ENCODE measurements at places on chromosomes 16 and 17.
A peak's percentile ranks its signal among the peaks of the same experiment; 100 is the strongest.

GRCh38 chr17:59368218-59368857 lies 36.9 kb downstream of the YPEL2 start:
- no peak for DNase-seq

DNA sequence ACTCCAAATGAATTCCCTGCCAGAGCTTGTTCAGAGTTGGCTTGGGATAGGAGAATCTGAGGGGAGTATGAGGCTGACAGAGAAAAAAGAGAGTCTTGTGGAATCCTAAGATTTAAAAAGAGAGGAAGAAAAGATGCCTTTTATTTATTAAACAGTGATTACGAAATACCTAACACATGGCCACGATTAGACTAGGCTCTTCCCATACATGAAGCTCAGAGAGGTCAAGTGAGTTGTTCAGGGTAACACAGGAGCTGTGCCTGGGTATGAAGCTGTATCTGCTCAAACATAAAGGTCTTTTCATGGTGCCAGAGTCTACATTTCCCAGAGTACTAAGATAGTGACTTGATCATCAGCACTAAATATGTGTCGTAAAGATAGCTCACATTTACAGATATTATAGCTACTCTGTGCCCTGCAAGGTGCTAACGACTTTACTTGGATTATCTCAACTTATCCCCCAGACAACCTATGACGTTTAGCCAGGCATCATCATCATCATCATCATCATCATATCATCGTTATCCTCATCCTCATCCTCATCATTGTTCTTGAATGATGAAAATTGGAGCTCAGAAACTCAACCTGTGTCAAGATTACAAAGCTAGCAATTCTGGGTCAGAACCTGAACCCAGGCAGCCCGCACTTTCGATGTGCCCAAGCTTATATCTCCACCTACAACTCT lies 500.8 kb downstream of the NPIPA7 start:
- no peak for DNase-seq

GRCh38 chr16:65069065-65069464 lies 52.8 kb downstream of the CDH11 start:
- no peak for DNase-seq

- DNase-seq, result no peak
Measured at GRCh38 chr16:15829460-15829859, 27.4 kb downstream of the MYH11 start.

DNA sequence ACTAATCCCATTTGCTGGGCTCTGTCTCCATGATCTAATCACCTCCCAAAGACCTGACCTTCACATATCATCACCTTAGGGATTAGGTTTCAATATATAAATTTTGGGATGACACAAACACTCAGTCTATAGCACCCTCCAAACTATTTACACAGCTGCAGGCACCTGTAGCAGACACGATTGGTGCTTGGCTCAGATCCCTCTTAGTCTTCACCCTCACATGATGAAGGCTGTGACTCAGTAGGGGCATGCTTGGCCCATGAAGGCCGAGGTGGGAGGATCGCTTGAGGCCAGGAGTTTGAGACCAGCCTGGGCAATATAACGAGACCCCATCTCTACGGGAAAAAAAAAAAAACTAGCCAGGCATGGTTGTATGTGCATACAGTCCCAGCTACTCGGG lies 73.5 kb downstream of the HS3ST2 start:
- no peak for DNase-seq

DNA sequence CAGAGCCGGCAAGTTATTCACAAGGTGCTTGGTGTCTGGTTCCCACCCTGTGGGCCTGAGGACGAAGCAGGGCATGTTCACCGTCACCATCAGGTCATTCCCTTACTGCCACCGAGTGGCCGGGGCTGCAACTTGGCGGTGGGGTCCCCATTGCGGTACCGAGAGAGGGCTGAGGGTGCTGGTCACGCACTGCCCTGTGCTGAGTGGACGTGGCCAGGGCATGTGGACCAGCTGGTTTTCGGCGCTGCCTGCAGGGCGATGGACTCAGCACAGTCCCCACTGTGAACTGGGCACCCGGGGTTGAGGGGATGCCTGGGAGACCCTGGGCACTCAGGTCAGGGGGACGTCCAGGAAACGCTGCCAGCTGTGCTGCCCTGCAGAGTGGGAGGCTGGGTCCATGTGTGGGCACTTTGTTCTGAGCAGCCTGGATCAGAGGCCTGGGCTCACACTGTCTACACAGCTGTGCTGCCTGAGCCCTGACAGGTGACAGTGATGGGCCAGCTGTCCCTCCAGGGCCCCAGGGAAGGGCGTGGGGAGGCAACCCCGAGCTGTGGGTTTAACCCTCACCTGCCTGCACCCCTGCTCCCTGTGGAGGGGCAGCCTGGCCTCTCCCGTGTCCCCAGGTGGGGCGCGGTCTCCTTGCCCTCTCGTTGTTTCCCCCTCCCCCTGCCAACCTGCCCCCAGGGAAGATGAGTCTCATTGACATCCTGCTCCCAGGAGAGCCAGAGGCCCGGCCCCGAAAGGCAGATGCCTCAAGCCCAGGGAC lies 39.3 kb upstream of the GNG13 start:
- no peak for DNase-seq

- peak; percentile 57 for DNase-seq
Measured at GRCh38 chr17:76408037-76408849, 23.8 kb downstream of the SPHK1 start.

DNA sequence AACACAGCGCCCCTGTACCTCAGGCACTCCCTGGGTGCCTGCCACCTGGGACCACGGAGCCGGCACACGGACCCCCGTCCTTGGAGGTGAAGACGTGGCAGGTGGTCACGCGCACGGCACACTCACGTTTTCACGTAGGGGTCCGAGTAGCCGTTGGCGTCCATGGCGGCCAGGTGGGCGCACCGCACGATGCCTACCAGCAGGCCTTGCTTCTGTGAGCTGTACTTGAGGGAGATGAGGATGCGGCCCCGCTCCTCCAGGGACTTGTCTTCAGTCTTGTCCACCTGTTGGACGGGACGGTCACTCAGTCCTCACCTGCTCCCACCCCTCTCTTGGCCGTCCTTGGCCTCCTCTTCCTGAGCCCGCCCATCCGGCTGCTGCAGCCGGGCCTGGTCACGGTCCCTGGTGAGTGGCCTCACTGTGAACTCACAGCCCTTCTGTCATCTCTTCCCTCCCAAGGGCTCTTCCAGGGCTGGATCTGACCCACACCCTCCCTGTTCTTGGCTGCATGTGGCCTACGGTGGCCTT lies 18.8 kb downstream of the SCGB1C2 start:
- DNase-seq, result no peak
